Renal pelvis (tissue), 12 donors: ENCODE measurements at places on chromosomes 7 and 10. TPM values are rescaled to one million over a fixed set of nuclear protein-coding genes. Genes with fewer than 3 reads are reported as not detected.

SEMA3A gene
- polyA plus RNA-seq, result 13.5 TPM

ZNF775 gene
- polyA plus RNA-seq, result 9.7 TPM

ATOH7 gene
- 1.4 TPM for polyA plus RNA-seq

ITPRID1 gene
- polyA plus RNA-seq, result not detected

ASZ1 gene
- not detected for polyA plus RNA-seq

PRR15 gene
- 4.4 TPM for polyA plus RNA-seq

VSTM2A gene
- 1.8 TPM for polyA plus RNA-seq

MACC1 gene
- 6.9 TPM for polyA plus RNA-seq

SNCG gene
- 16.8 TPM for polyA plus RNA-seq

RARRES2 gene
- 54.0 TPM for polyA plus RNA-seq

HOXA6 gene
- polyA plus RNA-seq, result 45.1 TPM

LRRC72 gene
- not detected for polyA plus RNA-seq

PDE6C gene
- polyA plus RNA-seq, result 0.33 TPM

EPHB4 gene
- polyA plus RNA-seq, result 98.9 TPM

TAS2R5 gene
- polyA plus RNA-seq, result 1.9 TPM

ZNF394 gene
- 12.1 TPM for polyA plus RNA-seq

FRAT1 gene
- 3.8 TPM for polyA plus RNA-seq

CAPZA2 gene
- 194 TPM for polyA plus RNA-seq

H2BK1 gene
- polyA plus RNA-seq, result not detected

ZPBP gene
- 0.73 TPM for polyA plus RNA-seq

OR2A42 gene
- 0.58 TPM for polyA plus RNA-seq

TAC1 gene
- 0.56 TPM for polyA plus RNA-seq

EIF5AL1 gene
- polyA plus RNA-seq, result 0.42 TPM

IL2RA gene
- polyA plus RNA-seq, result not detected

MBLAC1 gene
- polyA plus RNA-seq, result 2.0 TPM

FKBP6 gene
- polyA plus RNA-seq, result 0.64 TPM

IFRD1 gene
- 48.8 TPM for polyA plus RNA-seq

GPR26 gene
- 0.05 TPM for polyA plus RNA-seq

RADIL gene
- 2.2 TPM for polyA plus RNA-seq

NODAL gene
- 1.1 TPM for polyA plus RNA-seq

NDUFB2 gene
- 212 TPM for polyA plus RNA-seq

SHH gene
- 1.5 TPM for polyA plus RNA-seq

ERVW-1 gene
- 0.53 TPM for polyA plus RNA-seq

TMEM130 gene
- 3.6 TPM for polyA plus RNA-seq

GCK gene
- polyA plus RNA-seq, result 3.0 TPM

DLX5 gene
- not detected for polyA plus RNA-seq

NPFFR1 gene
- polyA plus RNA-seq, result 0.32 TPM

EEF1AKMT2 gene
- 31.3 TPM for polyA plus RNA-seq

MAGI2 gene
- polyA plus RNA-seq, result 33.9 TPM

SUV39H2 gene
- polyA plus RNA-seq, result 18.9 TPM

FAM237B gene
- polyA plus RNA-seq, result 0.33 TPM

TMEM213 gene
- polyA plus RNA-seq, result 29.3 TPM

RAB19 gene
- polyA plus RNA-seq, result 2.8 TPM

KNDC1 gene
- polyA plus RNA-seq, result 7.0 TPM

MSMB gene
- polyA plus RNA-seq, result not detected

MYO1G gene
- polyA plus RNA-seq, result 0.62 TPM

GFRA1 gene
- 16.7 TPM for polyA plus RNA-seq

VENTX gene
- polyA plus RNA-seq, result 0.14 TPM

BAMBI gene
- polyA plus RNA-seq, result 40.3 TPM

SUN3 gene
- polyA plus RNA-seq, result 0.39 TPM
